Naive thymus-derived CD8-positive, alpha-beta T cell (primary cell): ENCODE measurements at places on chromosomes 12 and 14. TPM values are rescaled to one million over a fixed set of nuclear protein-coding genes. Genes with fewer than 3 reads are reported as not detected.

SIRT4 gene
- total RNA-seq, result 4.1 TPM

C12orf60 gene
- 0.71 TPM for total RNA-seq

CD9 gene
- total RNA-seq, result 7.9 TPM

MYF5 gene
- total RNA-seq, result not detected

ANO6 gene
- total RNA-seq, result 17.5 TPM

CLEC7A gene
- total RNA-seq, result not detected

TXNDC16 gene
- total RNA-seq, result 9.2 TPM
